ENCODE measurements at places on chromosomes 3 and 15.

DNA sequence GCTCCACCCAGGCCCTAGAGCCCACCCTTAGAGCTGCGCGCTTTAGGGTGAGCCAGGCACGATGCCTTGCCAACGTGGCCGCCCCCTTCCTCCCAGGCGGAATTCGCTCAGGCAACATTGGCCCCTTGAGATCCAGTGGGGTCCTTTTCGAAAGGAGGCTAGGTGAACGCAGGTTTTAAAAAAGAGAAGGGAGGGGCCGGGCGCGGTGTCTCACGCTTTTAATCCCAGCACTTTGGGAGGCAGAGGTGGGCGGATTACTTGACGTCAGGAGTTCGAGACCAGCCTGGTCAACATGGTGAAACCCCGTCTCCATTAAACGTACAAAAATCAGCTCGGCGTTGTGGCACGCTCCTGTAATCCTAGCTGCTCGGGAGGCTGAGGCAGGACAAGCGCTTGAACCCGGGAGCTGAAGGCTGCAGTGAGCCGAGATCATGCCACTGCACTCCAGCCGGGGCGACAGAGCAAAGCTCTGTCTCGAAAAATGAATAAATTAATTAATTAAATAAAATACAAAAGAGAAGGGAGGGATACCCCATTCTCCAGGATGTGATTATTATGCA is 984 bp upstream of the RPP25 start:
- DNase-seq = no peak

DNA sequence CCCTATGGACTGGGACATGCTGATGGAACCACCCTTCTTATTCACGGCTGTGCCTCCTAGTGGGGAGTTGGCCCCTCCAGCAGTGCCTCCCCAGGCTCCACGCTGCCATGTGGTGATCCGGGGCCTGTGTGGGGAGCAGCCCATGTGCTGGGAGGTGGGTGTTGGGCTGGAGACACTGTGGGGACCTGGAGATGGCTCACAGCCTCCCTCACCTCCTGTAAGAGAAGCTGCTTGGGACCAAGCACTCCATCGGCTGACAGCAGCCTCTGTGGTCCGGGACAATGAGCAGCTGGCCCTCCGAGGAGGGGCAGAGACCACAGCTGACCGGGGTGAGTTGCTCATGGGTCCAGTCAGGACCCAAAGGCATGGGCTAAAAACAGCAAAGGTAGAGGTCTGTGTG is 9.1 kb downstream of the ALG3 start:
- DNase-seq = no peak

DNA sequence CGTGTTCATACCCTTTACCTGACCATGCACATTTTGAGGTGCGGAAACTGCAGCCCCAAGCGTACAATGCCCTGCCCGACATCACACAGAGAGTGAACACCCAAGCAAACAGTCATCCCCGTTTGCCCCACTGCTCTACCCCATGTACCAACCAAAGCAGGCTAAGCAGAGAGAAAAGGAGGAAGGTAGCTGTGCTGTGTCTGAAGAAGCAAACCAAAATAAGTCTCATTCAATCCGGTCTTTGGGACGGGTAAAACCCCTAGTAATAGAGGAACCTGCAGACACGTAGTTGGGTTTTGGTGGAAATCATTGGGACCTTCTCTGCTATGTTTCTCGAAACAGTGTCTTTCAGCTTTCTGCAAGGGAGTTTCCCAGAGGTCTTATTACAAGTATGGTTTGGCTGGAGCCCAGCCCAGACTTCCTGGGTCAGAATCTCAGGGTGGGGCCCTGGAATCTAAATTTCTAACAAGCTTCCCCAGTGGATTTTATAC is 164.6 kb upstream of the HES1 start:
- DNase-seq = peak; percentile 73

GRCh38 chr3:149245738-149246451 is 24.3 kb upstream of the CP start:
- DNase-seq = peak; percentile 92

DNA sequence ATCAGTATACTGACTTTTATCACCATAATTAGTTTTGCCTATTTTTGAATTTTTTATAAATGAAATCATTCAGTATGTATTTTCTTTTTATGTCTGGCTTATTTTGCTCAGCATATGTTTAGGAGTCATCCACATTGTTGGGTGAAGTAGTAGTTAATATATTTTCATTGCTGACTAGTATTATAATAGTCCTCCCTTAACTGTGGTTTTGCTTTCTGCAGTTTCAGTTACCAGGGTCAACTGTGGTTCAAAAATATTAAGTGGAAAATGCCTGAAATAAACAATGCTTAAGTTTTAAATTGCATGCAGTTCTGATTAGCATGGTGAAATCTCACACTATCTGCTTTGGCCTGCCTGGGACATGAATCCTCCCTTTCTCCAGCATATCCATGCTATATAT is 39.5 kb upstream of the PRR23C start:
- DNase-seq = no peak

- DNase-seq = no peak
Measured at GRCh38 chr15:35721751-35722150, 175.8 kb upstream of the DPH6 start.

- DNase-seq = no peak
Measured at GRCh38 chr3:177041730-177042551, 155.3 kb downstream of the TBL1XR1 start.

DNA sequence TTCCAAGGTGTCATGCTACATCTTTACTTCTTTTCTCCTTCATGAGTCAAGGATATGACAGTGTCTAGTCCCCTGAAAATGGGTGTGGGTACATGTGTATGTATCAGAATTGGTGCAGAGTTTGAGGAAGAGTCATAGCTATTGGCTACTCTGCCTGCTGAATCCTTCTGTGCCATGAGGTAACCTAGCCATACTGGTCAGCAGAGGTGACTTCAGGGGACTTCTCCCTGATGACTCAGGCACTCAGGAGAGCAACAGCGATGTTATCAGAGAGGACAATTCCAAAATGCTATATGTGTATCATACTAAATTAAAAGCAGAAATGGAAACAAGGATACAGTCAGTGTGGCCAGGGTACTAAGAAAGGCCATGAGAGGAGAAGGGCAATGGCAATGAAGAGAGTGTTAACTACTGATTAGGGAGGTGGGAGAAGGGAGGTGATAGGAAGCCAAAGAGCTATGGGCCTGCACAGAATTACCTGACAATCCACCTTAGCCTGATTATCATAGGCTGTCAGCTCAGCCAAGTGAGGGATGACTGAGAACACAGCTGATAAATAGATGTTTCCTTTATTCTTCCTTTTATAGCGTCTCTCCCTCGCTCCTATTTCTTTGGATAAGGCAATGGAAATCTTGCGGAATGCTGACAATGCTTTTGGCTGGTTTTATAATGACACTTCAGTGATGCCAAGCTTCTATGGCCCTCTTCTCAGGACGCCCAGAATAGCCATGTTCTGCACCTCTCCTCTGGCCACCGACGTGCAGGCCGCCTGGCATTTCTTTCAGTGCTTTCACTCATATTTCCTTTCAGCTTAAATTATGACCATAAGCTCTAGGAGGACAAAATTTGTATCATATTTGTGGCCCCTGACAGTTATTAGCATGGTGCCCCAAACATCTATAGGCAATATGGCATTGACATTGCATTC is 90.6 kb downstream of the FGF12 start:
- DNase-seq = no peak

Measured in bronchial epithelial cell (primary cell).